ENCODE measurements at places on chromosomes 7 and 10.

- DNase-seq, result peak; percentile 45
Observed at GRCh38 chr10:8061274-8062211, 7.1 kb downstream of the GATA3 start.

GRCh38 chr10:13784067-13784466 lies 197.3 kb downstream of the PRPF18 start:
- no peak for DNase-seq

GRCh38 chr10:37713132-37713501 lies 144.3 kb downstream of the ZNF248 start:
- no peak for DNase-seq

DNA sequence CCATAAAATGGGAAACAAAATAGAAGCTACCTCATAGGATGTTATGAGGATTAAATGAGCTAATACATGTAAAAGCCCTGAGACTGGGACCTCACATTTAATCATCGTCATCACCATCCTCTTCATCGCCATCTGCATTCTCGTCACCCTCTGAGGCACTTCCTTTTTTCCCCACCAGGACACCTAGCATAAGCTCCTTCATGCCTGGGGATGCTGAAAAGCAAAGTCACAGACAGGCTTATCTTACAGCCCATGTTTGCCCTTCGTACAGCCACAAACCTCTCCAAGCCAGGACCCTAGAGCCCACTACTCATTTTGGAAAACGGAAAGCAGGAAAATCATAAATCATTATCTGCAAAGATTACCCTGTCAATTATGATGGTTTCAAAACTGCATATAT lies 249.6 kb downstream of the GPAM start:
- no peak for DNase-seq

DNA sequence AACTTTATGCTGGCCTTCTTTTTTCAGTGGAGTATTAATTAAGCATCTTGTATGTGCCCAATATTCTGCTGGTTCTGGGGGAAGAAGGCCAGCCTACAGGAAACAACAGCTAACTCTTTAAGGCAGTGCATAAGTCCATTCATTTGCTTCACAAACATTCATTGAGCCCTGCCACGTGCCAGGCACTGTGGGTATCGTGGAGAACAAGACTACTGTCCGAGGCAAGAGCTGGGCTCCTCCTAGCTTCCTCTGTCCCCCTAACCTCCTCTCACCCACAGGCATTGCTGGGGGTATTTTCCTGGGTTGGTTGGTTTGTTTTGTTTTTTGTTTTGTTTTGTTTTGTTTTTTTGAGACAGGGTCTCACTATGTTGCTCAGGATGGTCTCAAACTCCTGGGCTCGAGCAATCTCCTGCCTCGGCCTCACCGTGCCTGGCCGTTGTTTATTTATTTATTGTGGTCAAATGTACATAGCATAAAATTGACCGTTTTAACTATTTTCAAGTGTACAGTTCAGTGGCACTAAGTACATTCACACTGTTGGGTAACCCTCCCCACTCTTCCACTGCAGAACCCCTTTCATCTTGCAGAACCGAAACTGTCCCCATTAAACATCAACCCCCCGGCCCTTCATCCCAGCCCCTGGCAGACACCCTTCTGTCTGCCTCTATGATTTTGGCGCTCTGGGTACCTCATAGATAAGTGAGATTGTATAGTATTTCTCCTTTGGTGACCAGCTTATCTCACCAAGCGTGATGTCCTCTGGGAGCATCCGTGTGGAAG lies 32.6 kb downstream of the CHST3 start:
- no peak for DNase-seq

GRCh38 chr7:12705878-12706277 lies 18.4 kb downstream of the ARL4A start:
- no peak for DNase-seq

DNA sequence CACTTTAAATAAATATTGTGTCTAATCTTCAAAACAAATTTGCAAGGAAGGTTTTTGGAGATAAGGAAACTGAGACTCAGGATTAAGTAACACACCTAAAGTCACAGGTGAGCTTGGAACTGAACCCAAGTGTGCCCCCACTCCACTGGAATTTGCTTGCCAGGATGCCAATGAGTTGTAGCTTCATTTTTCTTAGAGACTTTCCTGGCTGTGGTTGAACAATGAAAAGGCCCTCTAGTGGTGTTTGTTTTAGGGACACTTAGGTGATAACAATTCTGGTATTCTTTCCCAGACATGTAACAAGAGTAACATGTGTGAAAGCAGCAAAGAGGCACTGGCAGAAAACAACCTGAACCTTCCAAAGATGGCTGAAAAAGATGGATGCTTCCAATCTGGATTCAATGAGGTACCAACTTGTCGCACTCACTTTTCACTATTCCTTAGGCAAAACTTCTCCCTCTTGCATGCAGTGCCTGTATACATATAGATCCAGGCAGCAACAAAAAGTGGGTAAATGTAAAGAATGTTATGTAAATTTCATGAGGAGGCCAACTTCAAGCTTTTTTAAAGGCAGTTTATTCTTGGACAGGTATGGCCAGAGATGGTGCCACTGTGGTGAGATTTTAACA lies 1.5 kb downstream of the IL6 start:
- no peak for DNase-seq

GRCh38 chr7:148701414-148701813 lies 2.7 kb downstream of the CUL1 start:
- DNase-seq, result no peak

DNA sequence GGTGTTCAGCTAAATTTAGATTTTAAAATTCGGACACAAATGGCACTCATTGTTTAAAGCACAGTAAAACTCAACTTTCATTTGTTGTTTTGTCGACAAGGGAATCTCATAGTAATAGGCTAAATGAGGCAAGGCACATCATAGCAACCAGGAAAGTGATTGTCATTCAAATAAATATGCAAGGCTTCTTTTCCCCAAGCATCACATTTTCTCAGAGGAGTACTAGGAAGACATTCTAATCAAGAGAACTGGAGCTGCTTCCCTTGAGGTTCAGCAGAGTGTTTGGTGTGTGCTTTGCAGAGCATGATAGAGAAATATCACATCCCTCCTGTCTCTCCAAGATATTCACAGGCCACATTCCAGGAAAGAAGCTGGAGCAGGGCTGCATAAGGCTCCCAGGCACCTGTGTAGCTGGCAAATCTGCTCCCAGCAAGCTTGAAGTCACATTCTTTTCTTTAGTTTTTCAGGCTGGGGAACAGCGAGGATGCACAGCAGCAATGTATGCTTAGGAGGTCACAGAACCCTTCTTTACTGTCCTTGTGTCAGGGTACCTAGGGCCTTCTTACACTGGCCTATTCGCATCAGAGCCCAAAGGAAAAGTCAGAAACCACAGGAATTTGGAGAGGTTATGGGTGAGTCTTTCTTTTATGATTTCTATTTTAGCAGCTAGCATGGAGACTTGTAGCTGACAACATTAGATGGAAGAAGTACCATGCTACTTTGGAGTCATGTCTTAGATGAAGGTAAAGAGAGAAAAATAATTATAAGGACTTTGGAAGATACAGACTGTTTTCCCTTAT lies 95.9 kb upstream of the HDAC9 start:
- no peak for DNase-seq

- peak; percentile 12 for DNase-seq
Observed at GRCh38 chr7:2431260-2431867, 28.0 kb downstream of the CHST12 start.

- no peak for DNase-seq
Observed at GRCh38 chr7:46079421-46079820, 158.3 kb upstream of the IGFBP3 start.

DNA sequence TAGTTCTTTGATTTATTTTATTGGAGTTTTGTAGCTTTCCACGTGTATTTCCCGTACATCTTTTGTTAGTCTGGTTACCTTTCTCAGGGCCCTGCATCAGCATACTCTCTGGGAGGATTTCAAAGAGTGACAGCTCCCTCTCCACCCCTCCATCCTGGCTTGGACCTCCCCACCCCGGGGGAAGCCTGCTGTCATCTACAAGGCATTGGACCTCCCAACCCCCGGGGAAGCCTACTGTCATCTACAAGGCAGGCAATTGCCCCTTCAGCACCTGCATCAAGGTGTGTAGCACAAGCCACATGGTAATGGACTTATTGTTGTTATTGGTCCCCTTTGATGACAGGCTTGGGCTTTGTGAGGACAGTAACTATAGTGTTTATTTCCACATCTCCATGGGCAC lies 390.1 kb downstream of the TCERG1L start:
- no peak for DNase-seq

GRCh38 chr10:110880012-110880411 lies 8.3 kb downstream of the PDCD4 start:
- DNase-seq, result no peak

DNA sequence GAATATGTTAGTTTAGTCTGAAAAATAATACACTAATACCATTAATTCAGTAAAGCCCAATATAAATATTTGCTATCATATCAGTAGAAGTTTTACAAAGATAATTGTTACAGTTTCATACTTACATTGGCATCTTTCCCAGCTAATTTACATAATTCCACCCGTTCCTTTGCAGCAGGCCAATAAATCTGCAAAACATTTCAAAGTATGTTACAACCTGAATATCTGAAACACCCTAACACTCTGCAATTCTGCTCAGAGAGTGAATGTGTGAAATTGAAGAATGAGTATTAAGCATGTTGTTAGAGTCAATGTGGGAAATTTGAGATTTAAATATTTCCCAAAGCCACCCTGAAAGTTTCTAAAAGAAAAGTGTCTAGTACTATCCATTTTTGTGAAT lies 105.5 kb downstream of the SEMA3D start:
- DNase-seq, result no peak

GRCh38 chr10:132685101-132685891 lies 100.7 kb downstream of the NKX6-2 start:
- no peak for DNase-seq

GRCh38 chr7:47697543-47697942 lies 115.6 kb upstream of the TNS3 start:
- DNase-seq, result no peak

DNA sequence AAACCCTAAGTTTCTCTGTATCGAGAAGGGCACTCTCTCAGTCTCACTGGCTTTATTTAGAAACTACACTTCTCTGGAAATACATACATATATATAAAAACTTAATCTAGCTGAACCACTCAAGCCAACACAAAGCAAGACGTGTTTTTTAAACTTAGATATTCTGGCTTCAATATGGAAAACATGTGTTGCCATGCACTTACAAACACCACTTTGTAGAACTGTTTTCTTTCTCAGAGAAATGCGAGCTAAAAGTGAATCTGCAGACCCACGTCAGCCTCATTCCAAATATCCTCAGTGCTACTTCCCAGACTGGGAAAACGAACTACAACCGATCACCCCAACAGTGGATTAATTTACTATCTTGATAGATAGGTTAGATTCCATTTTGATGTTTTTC lies 1.7 kb downstream of the CCDC3 start:
- no peak for DNase-seq

GRCh38 chr7:135834266-135834665 lies 85.7 kb upstream of the FAM180A start:
- no peak for DNase-seq

- DNase-seq, result no peak
Observed at GRCh38 chr7:153190986-153191385, 431.4 kb downstream of the ACTR3B start.

GRCh38 chr10:76085817-76086167 lies 654.4 kb downstream of the LRMDA start:
- DNase-seq, result no peak

DNA sequence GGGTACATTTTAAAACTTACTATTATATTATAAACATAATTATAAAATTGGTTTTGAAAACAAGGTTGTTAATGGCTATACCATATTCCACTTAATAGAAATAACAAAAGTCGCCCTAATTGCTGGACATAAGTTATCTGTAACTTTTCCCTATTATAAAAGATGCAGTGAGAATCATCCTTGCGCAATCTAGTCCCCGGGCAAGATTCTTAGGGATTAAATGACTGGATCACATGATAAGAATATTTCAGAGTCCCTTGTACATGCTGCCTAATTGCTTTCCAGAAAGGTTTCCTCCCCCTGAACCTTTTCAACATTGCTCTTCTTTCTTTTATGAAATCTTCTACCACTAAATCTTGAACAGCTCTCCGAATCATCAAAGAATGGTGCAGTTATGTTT lies 479.8 kb upstream of the MKI67 start:
- DNase-seq, result no peak

- no peak for DNase-seq
Observed at GRCh38 chr7:124762611-124763143, 2.9 kb downstream of the GPR37 start.

- no peak for DNase-seq
Observed at GRCh38 chr10:84706431-84706830, 378.0 kb downstream of the CCSER2 start.

- no peak for DNase-seq
Observed at GRCh38 chr7:2134740-2135139, 98.0 kb downstream of the MAD1L1 start.

- no peak for DNase-seq
Observed at GRCh38 chr10:108852211-108852610, 1071.1 kb downstream of the XPNPEP1 start.

- no peak for DNase-seq
Observed at GRCh38 chr7:116697152-116697551, 25.2 kb downstream of the MET start.

- no peak for DNase-seq
Observed at GRCh38 chr7:66296557-66296956, 91.4 kb downstream of the TPST1 start.

DNA sequence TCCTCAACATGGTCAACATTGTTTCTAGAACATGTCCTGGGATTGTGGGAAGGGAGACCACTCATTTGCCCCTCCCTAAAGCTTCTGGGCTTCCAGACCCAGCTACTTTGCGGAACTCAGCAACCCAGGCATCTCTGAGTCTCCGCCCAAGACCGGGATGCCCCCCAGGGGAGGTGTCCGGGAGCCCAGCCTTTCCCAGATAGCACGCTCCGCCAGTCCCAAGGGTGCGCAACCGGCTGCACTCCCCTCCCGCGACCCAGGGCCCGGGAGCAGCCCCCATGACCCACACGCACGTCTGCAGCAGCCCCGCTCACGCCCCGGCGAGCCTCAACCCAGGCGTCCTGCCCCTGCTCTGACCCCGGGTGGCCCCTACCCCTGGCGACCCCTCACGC lies at the start of gene EPO:
TSS of gene EPO (plus strand) at position 190 of the 392 bp plus-strand sequence. CDS start 513 bp downstream, outside the sequence.
- DNase-seq, result no peak

- DNase-seq, result no peak
Observed at GRCh38 chr10:128855618-128856428, 611.2 kb upstream of the MGMT start.

All from stimulated activated naive CD4-positive, alpha-beta T cell treated with Interleukin-2 at 50 U/mL for 16 hours (primary cell).